ENCODE measurements at places on chromosomes 11 and 22.

GRCh38 chr11:69004411-69005182 is 8.4 kb downstream of the MRGPRF start:
- no peak for DNase-seq

GRCh38 chr11:65121447-65121864 is 478 bp downstream of the FAU start:
- DNase-seq = no peak

- no peak for DNase-seq
Measured at GRCh38 chr11:45512471-45513148, 152.8 kb downstream of the CHST1 start.

- peak; percentile 93 for DNase-seq
Measured at GRCh38 chr11:65498977-65499712, at the start of gene MALAT1. Gene MALAT1 (plus strand): TSS chr11:65499045.

DNA sequence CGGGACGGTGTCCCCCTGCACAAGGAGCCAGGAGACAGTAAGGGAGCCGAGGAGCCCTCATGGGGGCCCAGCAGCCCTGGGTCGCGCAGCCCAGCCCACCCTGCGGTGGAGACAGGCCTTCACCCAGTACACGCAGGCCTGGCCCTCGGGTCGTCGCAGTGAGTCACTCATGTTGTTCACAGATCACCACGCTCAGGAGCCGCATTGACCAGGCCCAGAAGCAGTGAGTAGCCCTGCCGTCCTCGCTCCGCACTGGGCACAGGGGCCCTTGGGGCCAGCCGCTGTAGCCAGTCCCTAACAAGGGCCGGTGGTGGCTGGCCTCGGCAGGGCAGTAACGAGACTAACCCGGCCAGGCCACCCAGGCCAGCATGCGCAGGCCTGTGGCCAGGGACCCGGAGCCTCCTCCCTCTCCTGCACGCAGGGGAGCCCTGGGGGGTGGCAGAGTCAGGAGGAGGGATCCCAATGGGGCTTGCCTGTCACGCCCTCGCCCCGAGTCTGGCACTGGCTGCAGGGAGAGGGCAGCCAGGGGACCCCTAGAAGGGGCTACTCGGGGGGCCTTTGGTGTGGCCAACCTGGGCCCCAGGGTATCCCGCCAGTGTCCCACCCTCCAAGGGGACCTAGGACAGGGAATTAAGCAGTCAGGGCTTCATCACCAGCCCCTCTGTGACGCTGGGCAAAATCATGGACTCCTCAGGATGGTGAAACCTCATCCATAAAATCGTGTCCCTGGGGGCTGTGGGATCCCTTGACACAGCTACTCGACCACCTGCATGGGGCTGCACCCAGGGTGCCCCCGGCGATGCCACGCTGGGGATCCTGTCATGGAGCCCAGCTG is 10.1 kb upstream of the MRPL23 start:
- no peak for DNase-seq

- DNase-seq = no peak
Measured at GRCh38 chr11:64869571-64870175, 8.7 kb downstream of the EHD1 start.

DNA sequence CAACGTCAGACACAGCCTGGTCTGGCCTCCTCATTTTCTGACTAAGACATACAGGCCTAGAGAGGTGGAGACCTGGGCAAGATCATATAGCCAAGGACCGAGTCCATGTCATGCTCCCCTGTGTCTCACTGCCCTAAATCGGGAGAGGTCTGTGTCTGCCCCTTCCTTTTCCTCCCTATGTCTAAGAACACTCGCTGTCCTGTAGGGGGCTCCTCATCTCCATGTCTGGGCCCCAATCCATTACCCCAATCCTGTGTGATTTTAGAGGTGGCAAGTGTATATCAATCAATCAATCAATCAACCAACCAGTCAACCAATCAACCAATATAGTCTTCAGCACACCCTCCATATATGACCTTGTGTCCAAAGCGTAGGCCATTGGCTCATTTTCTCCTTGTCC is 125.7 kb downstream of the KIRREL3 start:
- DNase-seq = no peak

DNA sequence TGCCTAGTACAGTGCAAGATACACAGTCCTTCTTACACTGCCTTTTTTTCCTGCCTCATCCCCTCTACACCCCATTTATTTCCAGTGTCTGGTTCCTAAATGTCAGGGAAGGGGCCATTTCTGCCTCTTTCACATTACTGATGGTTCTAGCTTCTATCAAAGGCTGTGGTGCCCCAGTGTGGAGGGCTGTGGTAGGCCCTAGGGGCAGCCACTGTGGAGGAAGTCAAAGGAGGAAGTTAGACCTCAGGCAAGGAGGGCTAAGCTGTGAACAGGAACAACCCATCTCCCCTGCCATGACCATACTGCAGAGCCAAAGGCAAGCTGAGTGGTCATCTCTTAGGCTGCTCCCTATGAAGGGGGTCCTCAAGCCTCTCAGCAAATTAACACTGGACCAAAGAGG is 81.9 kb upstream of the CRTAM start:
- DNase-seq = no peak

DNA sequence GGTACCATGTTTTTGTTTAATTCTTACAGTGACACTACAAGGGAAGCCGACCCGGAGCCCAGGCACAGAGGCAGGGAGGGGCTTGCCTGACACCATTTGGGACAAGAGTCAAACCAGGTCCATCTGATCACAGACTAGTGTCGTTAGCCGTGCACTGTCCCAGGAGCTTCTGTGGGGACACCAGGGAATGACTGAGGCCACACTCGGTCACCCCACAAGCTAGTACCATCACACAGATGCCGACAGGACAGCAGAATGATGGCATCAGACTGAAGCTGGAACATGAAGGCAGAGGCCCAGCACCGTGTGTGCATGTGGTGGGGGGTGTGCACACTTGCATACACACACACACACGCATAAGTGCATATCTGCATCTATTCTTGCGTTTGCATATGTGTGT is 61.5 kb upstream of the NECTIN1 start:
- no peak for DNase-seq
